Fibroblast of skin of right quadriceps (primary cell): ENCODE measurements at places on chromosomes 2 and 18.

GRCh38 chr18:78813936-78814710 lies 165.5 kb upstream of the SALL3 start:
- no peak for DNase-seq

DNA sequence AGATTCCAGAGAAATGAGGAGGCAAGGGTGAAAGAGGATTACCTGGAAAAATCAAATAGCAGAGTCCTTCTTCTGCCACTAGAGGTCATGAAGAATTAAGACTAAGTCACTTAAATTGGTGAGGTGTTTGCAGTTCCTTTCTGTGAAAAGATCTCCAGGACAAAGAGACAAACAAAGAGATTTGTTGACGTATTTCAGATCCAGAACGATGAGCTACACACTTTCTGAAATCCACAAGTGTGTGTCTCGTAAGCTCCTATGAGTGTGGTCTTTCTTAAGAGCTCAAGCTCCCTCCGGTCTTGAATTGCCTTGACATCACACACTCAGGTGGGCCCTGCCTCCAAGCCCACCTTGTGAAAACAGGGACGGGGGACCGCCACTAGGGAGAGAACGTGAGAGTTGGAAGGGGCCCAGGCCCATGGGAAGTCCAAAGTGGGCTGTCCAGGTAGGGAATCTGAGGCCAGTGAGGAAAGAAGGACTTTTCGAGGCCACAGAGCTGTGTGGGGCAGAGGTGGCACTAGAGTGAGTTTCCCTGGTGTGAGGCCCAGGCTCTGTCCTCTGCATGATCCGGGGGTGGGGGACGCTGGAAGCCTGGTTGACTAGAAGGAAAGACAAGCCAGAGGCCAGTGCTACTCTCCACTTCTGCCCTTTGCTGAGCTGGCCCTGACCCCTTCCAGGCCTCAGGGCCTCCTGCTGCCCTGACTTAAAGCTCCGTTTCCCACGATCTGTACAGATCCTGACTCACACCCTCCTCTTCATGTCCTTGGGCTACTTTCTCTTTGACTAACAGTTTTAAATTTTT lies 168.1 kb upstream of the NCK2 start:
- DNase-seq, result peak; percentile 45

GRCh38 chr2:189498205-189498604 lies 56.9 kb downstream of the WDR75 start:
- no peak for DNase-seq

GRCh38 chr2:51516667-51517066 lies 484.7 kb upstream of the NRXN1 start:
- DNase-seq, result peak; percentile 15

- no peak for DNase-seq
Observed at GRCh38 chr18:9716780-9717563, 8.9 kb downstream of the RAB31 start.

DNA sequence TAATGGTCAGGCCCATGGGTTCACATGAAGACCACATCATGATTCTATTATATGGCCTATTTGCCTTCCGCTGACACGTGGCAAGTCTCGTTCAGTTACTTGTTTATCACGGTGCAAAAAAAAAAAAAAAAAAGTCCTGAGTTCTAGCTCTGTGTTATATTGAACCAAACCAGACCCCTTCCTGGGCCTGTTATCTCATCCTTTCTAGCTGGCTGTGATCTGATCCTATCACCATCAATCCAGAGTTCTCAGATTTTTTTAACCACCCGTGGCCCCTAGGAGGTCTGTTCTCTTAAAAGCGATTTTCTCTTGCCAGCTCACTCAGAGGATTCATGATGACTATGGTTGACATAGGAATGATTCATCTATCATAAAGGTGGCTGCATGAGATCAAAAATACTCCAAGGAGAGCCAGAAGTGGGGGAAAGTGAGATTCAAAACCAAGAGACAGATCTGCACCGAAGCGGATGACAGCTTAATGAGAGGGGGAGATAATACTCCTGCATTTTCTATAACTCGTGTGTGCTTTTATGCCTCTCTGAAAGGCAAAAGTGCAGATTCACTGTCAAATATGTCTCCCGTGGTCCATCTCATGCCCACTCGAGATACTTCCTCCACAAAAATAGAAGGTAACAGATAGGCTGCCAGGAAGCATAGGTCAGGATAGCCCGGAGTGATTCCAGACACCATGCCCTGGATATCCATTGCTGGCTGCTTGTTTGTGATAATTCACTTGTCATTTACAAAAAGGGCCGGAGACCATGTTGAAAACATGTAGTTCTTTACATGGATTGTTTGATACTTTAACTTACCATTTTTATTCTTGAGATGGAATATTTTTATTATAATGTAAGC lies 505.7 kb upstream of the KLHL29 start:
- DNase-seq, result no peak

- no peak for DNase-seq
Observed at GRCh38 chr2:124913868-124914267, 888.8 kb downstream of the CNTNAP5 start.

GRCh38 chr18:79603321-79604204 lies 76.0 kb upstream of the CTDP1 start:
- no peak for DNase-seq

GRCh38 chr18:80157708-80158343 lies 48.8 kb downstream of the ADNP2 start:
- peak; percentile 55 for DNase-seq

GRCh38 chr2:210360412-210360811 lies 45.4 kb upstream of the MYL1 start:
- DNase-seq, result no peak

- peak; percentile 44 for DNase-seq
Observed at GRCh38 chr18:39375066-39375465, 1809.5 kb upstream of the CELF4 start.

- DNase-seq, result no peak
Observed at GRCh38 chr2:240998995-240999791, 775 bp downstream of the SNED1 start.

GRCh38 chr2:45013229-45014015 lies 4.2 kb upstream of the SIX2 start:
- DNase-seq, result no peak

GRCh38 chr2:112121682-112122254 lies 16.4 kb upstream of the FBLN7 start:
- peak; percentile 48 for DNase-seq
